ENCODE measurements at places on chromosomes 7 and 10.

GRCh38 chr7:32659853-32660252 lies 164.6 kb downstream of the AVL9 start:
- DNase-seq: no peak

DNA sequence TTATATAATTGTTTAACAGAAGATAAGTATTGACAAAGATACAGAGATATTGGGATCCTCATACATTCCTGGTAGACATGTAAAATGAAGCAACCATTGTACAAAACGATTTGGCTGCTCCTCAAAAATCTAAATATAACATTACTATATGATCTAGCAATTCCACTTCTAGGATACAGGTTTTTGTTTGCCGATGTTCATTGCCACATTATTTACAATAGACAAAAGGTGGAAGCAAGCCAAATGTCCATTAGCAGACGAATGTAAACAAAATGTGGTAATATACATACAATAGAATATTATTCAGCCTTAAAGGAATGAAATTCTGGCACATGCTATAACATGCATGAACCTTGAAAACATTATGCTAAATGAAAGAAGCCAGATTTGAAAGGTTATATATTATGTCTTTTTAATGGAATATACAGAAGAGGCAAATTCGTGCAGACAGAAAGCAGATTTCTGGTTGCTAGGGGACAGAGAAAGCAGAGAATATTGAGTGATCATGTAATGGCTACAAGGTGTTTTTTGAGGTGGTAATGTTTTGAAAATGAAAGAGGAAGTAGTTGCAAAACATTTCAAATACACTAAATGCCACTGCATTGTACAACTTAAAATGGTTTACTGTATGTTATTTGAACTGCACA lies 44.9 kb downstream of the POLR1F start:
- DNase-seq: no peak

- DNase-seq: no peak
These were observed 2.5 kb downstream of the TSPAN15 start for GRCh38 chr10:69453795-69454194.

- DNase-seq: no peak
These were observed 104.5 kb downstream of the CCSER2 start for GRCh38 chr10:84432891-84433290.

DNA sequence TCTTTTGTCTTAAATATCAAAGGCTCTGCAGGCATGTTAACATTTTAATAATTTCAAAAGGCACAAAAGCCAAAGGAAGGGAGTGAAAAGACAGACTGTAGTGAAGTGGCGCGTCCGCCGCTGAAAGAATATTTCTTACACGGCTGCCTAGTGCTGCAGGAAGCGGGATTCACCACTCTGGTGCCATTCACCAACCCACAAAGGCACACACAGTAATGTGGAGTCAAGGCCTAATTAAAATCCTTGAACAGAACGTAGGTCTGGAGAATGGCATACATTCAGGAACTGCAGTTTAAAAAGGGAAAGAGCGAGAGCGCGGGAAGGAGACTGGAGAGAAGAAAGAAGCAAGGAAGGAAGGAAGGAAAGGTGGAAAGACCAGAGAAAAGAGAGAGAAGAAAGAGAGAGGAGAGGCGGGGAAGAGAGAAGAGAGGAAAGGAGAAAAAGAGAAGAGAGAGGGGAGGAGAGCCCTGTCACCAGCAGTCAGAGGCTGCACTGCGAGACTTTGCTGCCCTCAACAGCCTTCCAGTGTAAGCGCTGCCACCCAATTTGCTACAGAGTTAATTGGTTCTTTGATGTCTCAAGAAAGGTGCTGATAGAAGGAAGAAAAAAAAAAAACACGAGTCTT lies 554.0 kb downstream of the MDFIC start:
- DNase-seq: no peak

GRCh38 chr7:30879139-30880124 lies 32.2 kb upstream of the AQP1 start:
- no peak for DNase-seq

GRCh38 chr10:68543004-68543918 lies 15.9 kb upstream of the SLC25A16 start:
- DNase-seq: no peak

GRCh38 chr7:131020759-131021261 lies 286.8 kb upstream of the KLF14 start:
- no peak for DNase-seq

DNA sequence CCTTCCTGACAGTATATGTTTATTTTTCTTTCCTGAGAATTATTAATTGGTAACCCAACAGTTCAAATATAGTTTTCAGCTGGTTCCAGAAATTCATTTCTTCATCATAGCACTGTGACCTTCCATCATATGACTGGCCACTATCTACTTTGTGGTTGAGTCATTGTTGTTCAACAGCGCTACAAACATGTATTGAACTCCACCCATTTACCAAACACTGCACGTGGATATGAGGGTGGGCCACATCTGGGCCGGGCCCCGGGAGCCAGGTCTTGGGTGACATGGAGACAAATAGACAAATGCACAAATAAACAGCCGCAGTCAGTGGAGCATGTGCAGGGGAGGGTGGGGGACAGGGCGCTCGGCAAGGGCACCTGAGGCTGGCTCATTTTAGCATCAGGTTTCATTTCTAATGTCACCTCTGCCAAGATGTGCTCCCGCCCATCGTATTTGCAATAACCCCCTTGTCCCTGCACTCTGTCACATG lies 24.0 kb upstream of the EEPD1 start:
- no peak for DNase-seq

- peak; percentile 6 for DNase-seq
These were observed 16.4 kb upstream of the ABCA13 start for GRCh38 chr7:48154792-48155413.

GRCh38 chr10:76037531-76038155 lies 606.2 kb downstream of the LRMDA start:
- DNase-seq: no peak

DNA sequence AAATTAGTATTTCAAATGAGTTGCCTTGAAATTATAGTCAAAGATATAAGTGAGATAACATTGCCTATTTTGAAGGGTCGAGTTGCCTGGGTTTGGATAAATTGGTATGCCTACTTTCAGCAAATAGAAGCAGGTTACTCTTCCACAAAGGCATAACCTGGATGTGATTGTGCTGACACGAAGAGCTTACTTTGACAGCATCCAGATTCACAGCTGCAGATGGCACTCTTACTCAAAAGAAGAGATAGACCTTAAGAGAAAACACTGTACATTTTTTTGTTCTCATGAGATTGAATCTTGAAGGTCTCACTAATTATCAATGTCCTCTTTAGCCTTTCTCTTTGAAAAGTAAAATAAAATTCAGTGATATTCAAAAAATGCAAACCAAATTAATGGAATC lies 1338.7 kb downstream of the REEP3 start:
- no peak for DNase-seq

DNA sequence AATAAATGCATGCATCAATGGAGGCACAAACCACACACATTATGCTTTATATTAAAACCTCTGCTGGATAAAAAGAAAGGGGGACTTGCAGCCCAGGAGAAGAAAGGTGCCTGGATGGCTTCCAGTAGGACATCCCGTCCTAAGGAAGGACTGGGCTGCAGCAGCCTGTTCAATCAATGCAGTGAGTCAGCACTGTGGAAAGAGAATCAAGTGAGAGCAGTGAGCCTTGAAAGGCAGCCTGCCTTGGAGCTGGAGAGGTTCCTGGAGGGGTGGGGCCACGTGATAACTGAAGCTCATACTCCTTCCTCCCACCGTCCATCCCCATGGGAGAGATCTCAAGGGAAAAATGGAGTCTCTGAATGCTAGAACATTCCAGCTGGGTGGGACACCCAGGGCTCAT lies 501.2 kb downstream of the ADRA2A start:
- no peak for DNase-seq

- no peak for DNase-seq
These were observed 53.0 kb downstream of the GSDME start for GRCh38 chr7:24704311-24704710.

DNA sequence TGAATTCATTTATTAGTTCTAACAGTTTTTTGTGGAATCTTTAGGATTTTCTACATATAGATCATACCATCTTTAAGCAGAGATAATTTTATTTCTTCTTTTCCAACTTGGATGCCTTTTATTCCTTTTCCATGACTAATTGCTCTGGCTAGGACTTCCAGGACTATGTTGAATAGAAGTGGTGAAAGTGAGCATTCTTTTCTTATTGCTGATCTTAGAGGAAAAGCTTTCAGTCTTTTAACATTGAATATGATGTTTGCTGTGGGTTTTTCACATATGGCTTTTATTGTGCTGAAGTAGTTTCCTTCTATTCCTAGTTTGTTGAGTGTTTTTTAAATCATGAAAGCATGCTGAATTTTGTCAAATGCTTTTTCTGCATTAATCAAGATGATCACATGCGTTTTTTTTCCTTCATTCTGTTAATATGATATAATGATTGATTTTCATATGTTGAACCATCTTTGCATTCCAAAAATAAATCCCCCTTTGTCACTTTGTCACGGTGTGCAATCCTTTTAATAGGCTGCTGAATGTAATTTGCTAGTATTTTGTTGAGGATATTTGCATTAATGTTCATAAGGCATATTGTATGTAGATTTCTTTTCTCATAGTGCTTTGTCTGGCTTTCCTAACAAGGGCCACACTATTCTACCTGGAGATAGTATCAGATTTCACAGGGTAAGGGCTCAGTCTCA lies 92.9 kb downstream of the ZNF467 start:
- DNase-seq: no peak

DNA sequence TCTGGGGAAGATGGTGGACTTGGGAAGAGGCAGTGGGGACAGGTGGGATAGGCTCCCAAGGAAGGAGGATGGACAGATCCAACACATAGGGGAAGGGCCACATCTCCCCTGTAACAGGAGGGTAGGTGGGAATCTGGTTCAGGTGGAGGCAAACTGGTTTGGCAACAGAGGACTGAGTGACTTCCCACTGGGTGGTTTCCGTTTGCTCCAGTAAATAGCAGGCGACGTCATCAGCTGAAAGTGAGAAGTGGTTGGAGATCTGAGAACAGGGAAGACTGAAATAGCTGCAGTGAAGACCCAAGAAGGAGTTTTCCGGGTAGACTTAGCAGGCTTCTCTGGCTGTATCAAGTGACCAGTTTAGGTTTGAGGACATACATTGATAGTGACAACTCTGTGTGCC lies 504.4 kb downstream of the GALNT17 start:
- DNase-seq: no peak

DNA sequence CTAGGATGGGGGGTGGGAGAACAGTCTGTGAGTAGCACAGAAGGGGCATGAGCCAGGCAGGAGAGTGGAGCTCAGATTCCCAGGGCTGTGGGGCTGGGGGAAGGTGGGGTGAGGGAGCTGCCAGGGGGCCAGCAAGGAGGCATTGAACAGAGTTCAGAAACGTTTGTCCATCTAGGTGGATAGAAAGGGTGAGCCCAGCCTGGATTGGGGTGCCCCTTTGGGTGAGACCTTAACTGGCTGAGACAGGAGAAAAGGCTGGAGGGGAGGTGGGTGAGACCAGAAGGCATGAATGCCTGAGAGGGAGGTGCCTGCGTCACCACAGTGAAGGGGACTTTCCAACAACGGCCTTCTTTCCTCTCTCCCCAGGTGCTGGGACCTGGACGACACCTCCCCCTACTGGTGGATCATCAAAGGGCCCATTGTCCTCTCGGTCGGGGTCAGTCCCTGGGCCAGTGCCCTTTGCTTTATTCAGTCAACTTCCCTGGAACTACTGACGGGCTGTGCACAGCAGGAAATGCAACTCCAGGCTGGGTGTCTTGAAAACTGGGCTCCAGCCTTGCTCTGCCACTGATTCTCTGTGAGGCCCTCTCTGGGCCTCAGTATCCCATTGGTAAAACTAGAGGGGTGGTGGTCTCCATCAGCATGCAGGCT lies 11.0 kb downstream of the GHRHR start:
- DNase-seq: peak; percentile 49

GRCh38 chr10:8054494-8055407 lies at the start of gene GATA3:
GATA3 (plus strand) TSS chr10:8054688; CDS start chr10:8055656, 968 bp downstream.
- peak; percentile 64 for DNase-seq

- DNase-seq: no peak
These were observed 2.0 kb upstream of the NRAP start for GRCh38 chr10:113665806-113666354.

DNA sequence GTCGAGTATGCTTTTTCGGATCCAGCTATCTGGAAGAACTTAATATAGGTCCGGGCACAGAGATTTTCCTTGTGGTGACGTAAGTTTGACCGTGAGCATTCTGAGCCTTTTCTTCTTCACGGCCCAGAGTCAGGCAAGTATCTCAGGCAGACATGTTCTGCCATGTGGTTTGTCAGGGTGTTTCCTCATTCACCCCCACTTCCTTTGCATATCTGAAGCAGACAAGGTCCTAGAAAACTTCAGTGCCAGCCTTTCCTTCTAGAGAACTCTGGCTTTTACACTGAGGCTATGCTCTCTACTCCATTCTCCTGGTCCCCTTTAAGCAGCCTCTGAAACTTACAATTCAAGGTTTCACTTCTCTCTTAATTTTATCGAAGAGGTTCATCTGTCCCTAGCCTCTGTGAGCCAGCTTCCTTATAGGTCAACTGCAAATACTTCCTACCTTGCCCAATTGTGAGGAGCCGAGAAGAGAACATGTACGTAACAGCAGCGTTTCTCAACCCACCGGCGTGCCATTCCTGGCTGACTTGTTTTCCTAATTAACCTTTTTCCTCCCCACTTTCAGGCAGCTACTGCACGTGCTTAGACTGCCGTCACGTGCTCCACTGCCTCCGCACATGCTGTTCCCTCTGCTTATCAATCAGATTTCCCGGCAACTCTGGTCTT lies 47.3 kb downstream of the CDCA7L start:
- no peak for DNase-seq

DNA sequence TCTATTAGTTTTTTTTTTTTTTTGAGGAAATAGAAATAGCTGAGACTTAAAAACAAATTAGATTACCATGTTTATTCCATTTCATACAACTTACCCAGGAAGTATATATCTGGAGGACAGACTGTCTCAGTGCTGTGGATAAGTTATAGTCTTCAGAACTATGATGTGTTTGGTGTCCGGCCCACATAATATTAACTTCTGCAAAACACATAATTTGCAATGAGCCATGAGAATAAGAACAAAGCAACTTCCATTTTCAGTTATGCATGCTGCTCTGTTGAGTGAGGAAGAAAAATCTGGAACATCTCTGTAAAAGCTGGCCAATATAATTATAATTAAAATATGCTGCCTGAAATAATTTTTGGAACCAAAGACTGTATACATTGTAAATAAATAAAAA lies 130.9 kb downstream of the AGMO start:
- no peak for DNase-seq

DNA sequence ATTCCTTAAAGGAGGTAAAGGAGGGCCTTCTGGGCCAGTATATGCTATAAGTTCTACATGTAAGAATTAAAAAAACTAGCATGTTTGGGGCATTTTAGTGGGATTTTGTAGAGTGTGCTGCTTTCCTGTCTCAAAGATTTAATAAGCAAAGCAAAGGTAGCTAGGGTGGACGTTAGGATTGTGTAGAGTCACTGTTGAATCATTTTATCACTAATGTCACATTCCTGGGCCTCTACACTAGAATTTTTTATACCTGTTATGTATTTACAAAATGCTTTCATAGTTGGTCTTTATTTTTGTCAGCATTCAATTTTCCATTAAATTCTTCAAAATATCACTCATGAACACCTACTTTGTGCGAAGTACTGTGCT lies 139.4 kb upstream of the PHYHIPL start:
- DNase-seq: no peak
